ENCODE measurements at places on chromosomes 11 and 22.
A peak's percentile ranks its signal among the peaks of the same experiment; 100 is the strongest.

- DNase-seq: no peak
Observed at GRCh38 chr11:24594401-24594800, 97.5 kb downstream of the LUZP2 start.

GRCh38 chr11:771617-772204 lies 5.6 kb downstream of the GATD1 start:
- DNase-seq: no peak

DNA sequence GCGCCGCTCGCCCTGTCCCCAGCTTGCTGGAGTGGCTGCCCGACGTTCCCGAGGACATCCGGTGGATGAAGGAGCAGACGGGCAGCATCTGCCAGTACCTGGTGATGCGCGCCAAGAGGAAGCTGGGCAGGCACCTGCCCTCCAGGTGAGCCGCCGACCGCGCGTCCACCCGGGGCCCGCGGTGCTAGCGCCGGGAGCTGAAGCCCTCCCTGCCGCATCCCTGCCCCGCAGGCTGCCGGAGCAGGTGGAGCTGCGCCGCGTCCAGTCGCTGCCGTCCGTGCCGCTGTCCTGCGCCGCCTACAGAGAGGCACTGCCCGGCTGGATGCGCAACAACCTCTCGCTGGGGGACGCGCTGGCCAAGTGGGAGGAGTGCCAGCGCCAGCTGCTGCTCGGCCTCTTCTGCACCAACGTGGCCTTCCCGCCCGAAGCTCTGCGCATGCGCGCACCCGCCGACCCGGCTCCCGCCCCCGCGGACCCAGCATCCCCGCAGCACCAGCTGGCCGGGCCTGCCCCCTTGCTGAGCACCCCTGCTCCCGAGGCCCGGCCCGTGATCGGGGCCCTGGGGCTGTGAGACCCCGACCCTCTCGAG lies 3.3 kb upstream of the CRACR2B start:
- no peak for DNase-seq

GRCh38 chr11:66851698-66852465 lies 5.0 kb upstream of the LRFN4 start:
- no peak for DNase-seq

DNA sequence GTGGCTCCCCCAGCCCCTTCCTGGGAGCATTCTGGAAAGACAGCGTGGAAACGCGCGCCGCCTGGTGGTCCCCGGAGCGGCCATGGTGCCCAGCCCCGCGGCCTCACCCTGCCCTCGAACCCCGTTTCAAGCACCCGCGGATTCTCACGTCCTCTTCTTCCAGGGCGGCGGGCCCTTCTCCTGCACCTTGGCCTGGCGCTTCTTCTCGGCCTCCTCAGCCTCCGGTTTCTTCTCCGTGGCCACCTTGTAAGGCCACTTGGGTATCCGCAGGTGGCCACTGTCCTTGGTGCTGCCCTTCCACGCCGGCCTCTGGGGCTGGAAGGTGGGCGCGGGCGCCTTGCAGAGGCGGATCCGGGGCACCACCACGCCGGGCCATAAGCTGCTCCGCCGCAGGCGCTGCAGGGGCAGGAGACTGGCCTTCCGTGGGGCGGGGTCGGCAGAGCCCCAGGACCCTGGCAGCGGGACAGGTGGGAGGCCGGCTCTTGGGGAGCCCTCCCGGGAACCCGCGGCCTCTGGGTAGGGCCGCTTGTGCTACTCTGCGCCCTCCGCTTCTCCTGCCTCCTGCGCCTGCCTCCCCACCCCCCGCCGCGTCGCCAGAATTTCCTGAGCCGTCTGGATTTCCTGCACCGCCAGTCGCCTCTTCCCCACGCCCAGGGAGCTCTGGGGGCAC lies 83.4 kb downstream of the TRIM51G start:
- no peak for DNase-seq

- DNase-seq: no peak
Observed at GRCh38 chr11:8017894-8018483, 30.9 kb downstream of the EIF3F start.

DNA sequence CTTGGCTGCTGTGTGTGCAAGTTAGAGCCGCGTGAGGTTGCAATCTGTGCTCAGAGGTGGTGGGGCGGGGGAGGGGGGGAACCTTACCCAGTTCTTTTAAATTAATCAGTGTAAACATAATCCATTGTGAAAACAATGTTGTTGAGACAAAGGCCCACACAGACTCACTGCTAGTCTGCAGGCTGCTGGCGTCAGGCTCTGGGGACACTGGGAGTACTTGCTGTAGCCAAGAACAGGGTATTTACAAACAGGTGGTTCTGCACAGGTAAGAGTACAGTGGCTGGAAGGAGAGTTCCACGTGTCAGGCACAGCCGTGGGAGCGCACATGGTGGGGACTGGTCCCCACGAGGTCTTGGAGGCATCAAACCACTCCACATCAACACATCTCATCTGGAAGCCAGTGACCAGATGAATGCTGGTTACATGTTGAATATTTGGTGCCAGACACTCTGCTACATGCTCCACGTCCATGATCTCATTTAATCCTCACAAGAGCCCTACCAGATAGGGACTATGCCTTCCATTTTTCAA lies 27.4 kb downstream of the SCUBE1 start:
- DNase-seq: no peak

- DNase-seq: peak; percentile 88
Observed at GRCh38 chr11:8225589-8226036, 38.1 kb downstream of the LMO1 start.

DNA sequence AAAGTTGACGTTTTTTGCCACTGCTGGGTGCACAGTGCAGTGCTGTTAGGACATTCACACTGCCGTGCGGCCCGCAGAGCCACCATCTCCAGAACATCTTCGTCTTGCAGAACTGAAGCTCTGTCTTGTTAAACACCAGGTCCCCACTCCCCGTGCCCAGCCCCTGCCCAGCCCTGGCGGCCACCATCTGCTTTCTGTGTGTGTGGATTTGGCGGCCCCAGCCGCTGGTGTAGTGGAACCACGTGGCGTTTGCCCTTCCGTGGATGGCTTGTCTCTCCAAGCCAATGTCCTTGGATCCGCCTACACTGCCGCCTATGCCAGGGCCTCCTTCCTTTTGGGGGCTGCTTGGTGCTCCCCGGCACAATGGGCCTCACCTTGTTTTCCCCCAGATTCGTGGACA lies 8.2 kb upstream of the MUC5AC start:
- no peak for DNase-seq

- DNase-seq: no peak
Observed at GRCh38 chr11:17887779-17888178, 125.1 kb downstream of the SERGEF start.

DNA sequence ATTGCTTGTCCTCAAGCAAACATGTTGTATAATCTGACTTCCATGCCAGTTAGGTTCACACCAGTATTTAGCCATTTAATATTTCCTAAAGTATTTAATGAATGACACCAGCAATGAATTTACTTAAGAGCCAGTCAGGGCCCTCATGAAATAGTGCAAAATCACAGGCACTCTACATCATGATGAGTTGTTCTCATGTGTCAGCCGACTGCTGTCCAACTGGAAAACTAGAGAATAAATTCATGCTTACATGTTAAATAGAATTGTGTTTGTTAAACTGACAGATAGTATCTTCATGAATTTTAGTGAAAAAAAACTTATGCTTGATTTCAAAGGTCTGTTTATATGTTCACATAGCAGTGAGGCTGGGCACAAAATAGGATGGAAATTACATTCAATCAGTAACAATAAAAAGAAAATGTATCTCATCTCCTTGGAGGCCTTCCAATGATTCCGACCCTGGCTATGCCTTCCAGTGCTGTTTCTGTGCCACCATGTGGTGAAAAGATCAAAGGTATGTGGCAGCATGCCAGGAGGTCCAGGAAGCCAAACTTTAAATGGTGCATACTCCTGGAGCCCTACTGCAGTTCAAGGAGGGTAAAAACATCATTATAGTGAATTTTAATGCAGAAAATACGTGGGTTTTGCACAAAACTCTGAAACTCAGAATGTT lies 45.2 kb downstream of the CTSC start:
- no peak for DNase-seq

DNA sequence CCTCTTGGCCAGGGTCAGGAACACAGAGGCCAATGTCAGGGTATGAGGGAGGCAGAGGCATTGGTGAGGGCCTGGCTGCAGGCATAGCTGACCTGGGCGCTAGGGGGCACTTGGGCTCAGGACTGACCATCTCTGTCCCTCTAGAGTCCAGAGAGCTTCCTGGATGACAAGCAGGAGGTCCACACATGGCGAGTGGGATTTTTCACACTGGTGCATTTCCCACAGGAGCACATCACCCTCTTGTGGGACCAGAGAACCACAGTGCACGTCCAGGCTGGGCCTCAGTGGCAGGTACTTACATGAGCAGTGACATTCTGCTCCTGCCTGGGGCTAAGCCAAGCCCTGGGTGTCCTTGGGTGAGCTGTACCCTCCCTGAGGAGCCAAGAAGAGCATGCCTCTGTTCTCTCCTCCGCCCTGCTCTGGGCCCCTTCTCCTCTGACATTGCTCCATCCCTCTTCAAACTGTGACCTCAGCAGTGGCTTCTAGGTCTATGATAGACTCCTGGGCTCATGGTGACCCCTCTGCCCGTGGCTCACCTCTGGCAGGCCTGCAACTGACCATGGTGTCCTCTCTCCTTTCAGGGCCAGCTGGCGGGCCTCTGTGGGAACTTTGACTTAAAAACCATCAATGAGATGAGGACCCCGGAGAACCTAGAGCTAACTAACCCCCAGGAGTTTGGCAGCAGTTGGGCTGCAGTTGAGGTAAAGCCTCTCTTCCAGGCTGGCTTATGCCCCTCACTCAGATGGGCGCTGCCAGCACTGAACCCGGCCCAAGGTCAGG lies 46.6 kb downstream of the OTOG start:
- DNase-seq: no peak

- DNase-seq: no peak
Observed at GRCh38 chr11:119676461-119677020, 52.5 kb downstream of the NECTIN1 start.

DNA sequence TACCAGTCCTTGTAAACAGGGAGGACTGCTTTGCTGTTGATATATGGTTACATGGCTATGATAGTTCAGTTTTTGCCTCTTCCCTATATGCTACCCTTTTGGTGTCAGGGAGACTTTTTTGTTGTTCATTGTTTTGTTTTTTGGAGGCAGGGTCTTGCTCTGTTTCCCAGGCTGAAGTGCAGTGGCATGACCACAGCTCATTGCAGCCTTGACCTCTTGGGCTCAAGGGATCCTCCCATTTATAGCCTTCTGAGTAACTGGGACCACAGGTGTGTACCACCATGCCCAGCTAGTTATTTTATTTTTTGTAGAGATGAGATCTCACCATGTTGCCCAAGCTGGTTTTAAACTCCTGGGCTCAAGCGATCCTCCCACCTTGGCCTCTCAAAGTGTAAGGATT lies 38.6 kb upstream of the SPTBN2 start:
- DNase-seq: no peak

DNA sequence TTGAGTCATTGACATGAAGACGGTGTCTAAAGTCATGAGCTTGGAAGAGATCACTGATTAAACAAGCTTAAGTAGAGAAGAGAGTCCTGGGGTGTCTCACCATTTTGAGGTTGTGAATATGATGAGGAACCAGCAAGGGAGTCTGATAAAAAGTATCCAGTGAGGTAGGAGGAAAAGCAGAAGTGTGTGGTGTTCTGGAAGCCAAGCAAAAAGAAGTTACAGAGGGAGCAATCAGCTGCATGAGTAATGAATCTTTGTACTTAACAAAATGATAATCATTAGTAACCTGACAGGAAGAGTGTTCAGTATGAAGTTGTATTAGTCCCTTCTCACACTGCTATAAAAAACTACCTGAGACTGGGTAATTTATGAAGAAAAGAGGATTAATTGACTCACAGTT lies 131.3 kb downstream of the C11orf87 start:
- no peak for DNase-seq

DNA sequence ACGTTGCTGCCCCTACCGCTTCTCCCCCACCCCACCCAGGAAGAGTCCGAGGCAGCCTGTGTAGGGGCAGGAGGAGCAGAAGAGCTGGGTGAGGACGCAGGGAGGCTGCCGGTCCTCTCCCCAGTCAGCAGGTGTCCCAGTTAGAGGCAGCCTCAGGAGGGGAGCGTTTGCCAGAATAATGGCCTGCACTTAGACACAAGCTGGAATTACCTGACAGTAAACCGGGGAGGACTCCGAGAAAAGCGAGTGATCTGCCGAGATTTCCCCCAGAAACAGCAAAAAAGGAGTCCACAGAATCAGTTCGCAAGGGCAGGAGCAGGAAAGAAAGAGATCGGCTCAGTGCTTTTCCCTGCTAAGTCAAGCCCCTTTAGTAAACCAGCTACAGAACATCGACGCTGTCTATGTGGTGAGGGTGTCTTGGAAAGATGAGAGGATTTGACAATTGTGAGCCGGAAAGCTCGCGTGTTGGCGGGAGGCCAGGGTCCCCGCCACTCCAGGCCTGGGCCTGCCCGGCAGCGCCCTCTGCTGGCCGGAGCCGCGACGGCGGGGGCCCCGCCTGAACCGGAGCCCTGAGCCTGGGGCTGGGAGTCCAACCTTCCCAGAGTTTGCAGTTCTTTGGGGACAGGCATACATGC lies 17.7 kb upstream of the THRSP start:
- peak; percentile 89 for DNase-seq

GRCh38 chr11:131370901-131371790 lies 731 bp downstream of the NTM start:
- DNase-seq: no peak

DNA sequence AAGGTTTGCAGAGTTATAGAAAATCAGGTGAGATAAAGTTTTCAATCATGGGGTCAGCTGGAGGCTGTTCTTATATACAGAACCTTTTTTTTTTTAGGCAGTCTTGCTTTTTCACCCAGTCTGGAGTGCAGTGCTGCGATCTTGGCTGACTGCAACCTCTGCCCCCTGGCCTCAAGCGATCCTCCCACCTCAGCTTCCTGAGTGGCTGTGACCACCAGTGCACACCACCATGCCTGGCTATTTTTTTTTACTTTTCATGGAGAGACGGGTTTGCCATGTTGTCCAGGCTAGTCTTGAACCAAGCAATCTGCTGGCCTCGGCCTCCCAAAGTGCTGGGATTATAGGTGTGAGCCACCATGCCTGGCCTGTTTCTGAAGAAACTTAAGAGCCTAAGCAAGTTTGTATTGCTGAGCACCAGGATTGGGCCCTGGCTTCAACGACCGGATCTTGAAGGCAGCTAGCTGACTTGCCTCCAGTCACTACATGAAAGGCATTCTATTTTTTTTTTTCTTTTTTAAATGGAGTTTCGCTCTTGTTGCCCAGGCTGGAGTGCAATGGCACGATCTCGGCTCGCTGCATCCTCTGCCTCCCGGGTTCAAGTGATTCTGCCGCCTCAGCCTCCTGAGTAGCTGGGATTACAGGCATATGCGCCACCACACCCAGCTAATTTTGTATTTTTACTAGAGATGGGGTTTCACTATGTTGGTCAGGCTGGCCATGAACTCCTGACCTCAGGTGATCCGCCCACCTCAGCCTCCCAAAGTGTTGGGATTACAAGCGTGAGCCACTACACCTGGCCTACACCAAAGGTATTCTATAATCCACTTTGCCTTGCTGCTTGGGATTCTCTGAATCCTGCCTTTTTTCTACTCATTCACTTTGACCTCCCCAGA lies 7.6 kb downstream of the XBP1 start:
- no peak for DNase-seq

DNA sequence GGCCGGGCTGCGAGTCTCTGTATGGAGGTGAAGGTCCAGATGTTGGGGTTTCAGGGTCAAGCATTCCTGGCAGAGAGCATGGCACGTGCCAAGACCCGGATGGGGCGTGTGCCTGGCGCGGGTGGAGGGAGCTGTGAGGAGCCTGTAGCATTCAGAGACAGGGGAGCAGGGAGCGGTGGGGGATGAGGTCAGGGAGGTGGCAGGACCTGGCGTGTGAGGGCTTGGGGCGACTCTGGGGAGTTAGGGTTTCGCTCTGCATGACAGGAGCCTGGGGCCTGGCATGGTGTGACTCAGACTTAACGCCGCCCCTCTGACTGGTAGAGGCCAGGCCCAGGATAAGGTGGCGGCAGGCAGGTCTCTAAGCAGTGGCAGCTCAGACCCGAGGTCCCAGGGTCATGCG lies 103.0 kb downstream of the KCNQ1 start:
- no peak for DNase-seq

- no peak for DNase-seq
Observed at GRCh38 chr11:121237686-121238658, 54.6 kb upstream of the SC5D start.

Data from GM10248 (cell line).